ENCODE measurements at places on chromosomes 2 and 18. TPM values are rescaled to one million over a fixed set of nuclear protein-coding genes. Genes with fewer than 3 reads are reported as not detected.

DNA sequence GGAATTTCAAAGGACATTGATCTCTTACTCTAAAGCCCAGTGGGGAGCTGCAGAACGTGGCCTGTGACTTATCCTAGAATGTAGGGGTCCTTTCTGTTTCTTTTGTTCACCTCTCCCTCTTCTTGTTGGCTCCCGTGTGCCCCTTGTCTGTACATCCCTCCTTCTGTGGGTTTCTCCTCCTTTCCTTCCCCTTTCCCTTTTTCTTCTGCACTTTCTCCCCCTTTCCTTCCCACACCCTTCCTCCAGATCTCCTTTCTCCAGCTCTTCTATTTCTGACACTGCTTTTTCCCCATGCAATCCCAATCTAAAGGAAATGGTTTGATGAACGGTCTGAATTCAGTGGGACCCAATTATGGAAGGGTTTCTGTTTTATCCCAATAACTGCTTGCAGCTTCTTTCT is 35.5 kb upstream of the MAPRE3 start:
- DNase-seq, result no peak

DNA sequence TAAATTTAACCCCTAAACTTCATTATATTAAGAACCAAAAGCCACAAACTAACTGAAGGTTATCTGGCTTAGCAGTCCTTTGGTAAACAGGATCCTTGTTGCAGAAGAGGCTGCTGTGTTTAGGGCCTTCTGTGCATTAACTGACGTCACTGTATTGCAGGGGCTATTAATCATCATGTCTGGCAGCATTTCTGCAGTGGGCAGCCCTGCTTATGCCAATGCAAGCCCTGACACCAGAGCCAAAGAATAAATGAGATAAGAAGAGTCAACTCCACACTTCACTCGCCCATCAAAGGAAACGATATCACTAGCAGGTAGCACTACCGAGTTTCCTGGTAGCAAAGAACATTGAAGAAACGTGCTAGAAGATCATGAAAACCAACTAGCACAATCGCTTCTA is 110.6 kb downstream of the PLEKHM3 start:
- no peak for DNase-seq

DNA sequence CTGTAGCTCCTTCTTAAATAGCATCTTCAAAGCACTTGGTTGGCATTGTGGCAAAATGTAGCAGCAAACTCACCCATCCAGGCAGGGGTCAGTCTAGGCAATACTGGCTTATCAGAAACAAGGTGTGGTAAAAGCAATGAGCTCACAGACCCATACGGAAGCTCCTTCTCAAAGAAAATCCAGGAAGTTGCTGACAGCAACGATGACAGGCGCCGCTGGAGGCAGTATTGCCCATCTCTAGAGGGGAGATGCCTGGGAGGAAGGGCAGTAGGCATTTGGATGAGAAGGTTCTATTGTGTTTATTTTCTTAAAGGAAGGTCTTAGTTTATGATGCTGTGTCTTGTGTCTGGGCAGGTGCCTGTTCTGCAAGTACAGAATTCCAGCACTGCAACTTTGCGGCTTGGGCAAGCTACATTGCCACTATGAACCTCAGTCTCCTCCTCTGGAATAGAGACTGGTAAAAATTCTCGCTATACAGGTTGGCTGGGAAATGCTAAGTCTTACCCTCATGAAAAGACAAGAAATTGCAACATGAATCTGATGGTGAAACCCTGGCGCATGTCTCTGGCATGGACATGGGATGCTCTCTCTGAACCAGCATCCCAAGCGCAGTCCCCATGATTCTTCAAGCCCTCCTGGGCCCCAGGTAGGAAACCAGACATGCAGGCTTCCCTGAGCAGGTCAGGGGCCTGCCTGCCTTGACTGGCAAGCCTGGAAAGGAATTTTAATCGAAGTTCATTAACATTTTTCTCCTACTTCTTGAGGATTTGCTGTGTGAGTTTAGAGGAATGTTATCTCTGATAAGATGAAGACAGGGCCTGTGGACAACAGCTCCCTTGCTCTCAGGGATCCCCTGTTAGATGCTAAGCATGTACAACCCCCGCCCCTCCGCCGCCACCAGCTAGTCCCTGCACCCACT is 156.0 kb downstream of the TFCP2L1 start:
- no peak for DNase-seq

- no peak for DNase-seq
Measured at GRCh38 chr2:11967946-11968465, 221.6 kb downstream of the LPIN1 start.

DNA sequence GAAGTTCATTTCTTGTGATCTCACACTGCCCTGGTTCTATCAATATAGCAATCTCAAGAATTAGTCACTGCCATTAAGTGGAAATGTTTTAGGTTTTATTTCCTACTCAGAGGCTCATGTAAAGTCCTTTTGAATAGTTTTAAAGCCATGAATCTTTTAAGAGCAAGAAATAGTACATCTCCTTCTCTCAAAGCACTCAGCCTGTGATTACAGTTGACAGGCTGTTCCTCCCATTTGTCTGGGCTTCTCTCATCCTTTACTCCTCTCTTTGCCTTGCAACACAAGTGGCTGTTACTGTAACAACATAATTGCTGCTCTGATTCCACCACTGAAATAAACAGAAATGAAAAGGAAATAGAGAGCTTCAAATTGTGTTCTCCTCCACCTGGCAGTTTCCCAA is 18.4 kb downstream of the GRP start:
- no peak for DNase-seq

DNA sequence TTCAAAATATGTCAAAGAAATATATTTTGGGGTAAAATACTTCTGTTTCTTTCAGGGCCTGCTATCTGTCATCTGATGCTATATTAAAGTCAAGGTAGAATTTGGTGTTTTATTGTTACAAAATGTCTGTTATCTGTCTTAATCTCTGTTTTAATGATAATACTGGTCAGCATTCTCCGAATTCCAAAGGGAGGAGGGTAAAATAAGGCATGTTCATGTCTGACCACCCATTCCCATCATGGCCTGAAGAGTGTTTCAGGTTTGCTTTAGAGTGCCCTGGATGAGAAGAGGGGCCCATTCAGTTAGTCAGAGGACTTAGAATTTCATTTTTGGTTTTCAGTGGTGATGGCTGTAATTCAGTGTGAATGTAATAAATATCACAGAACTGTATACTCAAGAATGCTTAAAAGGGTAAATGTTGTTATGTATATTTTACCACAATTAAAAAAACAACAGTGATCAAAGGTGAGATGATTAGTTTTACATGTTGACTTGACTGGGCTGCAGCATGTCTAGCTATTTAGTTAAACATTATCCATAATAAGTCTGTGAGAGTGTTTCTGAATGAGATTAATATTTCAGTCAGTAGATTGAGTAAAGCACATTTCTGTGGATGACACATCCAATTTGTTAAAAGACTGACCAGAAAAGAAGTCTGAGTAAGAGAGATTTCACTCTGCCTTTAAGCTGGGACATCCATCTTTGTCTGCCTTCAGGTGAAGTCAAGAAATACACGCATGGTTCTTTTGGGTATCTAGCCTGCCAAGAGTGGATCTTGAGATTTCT is 467.9 kb upstream of the SYT4 start:
- DNase-seq, result no peak

Gene MPP4
- 8.6 TPM for polyA plus RNA-seq

Gene EML6
- polyA plus RNA-seq, result 0.12 TPM

Gene ZFP36L2
- 18.2 TPM for polyA plus RNA-seq

Measured in AG04450 (cell line).